HEK293T (cell line): ENCODE measurements at places on chromosomes 16 and 17.
A peak's percentile ranks its signal among the peaks of the same experiment; 100 is the strongest.

- DNase-seq: no peak
These were observed 2.9 kb downstream of the SRSF2 start for GRCh38 chr17:76734080-76734840.

DNA sequence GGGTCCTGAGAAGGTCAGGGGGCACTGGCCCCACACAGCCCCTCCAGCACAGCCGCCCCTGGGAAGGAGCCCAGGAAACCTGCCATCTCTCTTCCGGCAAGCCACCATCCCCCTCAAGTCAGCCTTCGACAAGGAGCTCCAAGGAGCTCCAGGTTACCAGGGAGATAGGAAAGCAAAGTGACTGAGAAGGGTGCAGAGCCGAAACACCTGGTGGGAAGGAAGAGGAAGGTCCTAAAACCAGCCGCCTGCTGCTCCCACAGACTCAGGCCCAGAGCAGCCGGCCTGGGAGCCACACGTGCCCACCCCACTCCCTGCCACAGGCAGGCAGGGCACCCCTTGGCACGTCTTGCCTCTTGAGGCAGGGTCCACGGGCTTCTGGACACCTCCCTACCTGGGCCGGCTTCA is 80.7 kb downstream of the TIMM22 start:
- no peak for DNase-seq

DNA sequence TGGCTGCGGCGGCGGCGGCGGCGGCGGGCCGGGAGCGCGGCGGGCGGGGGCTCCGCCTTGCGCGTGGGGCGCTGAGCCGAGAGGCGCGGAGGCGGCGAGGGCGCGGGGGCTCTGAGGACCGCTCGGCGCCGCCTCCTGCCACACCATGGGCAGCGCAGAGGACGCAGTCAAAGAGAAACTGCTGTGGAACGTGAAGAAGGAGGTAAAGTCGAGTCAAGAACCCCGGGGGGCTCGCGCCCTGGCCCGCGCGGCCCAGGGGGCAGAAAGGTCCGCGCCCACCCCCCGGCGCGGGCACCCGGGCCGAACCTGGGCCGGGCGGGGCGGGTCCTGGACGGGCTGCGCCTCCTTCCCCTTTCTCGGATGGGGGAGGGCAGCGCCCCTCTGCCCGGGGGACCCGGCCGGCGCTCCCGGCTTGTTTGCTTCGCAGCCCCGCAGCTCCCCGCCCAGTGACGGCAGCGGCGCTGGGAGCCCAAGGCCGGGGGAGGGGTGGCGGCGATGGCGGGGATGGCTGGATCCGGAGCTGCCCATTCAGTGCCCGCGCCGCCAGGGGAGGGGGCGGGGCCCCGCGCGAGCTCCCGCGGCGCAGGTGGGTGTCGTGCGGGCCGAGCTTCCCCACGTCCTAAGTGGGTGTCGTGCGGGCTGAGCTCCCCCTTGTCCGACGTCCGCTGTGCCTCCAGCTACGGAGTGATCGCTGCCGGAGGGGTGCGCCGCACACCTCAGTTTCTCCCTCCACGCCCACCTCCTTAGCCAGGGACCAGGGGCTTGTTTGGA is 428 bp downstream of the SGSM2 start:
- DNase-seq: peak; percentile 66

- no peak for DNase-seq
These were observed 1.2 kb downstream of the COASY start for GRCh38 chr17:42563143-42563509.

DNA sequence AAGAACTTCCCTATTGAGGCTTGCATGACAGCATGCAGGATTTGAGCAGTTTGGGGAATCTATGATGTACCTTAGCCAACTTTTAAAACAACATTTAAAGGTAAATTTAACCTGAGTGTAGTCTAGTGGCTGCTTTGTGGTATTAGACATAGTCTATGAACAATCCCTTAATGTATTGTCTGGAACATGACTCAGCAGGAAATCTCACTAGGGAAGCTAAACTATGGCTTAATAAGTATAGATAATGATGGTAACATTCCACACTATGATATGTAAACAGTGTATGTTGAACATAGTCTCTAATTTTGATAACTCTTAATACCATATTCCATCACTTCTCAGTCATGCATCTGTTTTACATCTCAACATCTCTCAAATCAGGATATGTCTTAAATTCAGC is 52.1 kb upstream of the SLC12A3 start:
- DNase-seq: no peak
